ENCODE measurements at places on chromosomes 3 and 15. TPM values are rescaled to one million over a fixed set of nuclear protein-coding genes. Genes with fewer than 3 reads are reported as not detected.

The CLDN16 gene
- not detected for total RNA-seq

The FURIN gene
- 124 TPM for total RNA-seq

The POPDC2 gene
- total RNA-seq = 2.2 TPM

DNA sequence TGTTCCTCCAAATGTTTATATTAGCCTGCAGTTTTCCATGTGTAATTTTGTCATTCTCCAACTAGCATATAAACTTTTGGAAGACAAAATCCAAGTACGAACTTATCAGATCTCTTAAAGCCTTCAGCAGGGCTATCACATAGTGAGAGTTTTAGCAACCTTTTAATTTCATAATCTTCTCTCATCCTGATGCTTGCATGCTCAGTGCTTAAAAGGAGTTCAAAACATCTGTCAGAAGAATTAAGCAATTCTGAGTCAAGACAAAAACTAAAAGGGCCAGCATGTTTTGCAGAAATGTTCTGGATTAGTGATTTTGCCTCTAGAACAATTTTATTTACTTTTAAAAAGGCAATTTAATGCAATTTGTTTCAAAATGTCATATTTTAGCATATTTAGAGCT, 73.4 kb upstream of the SLC2A2 start:
- no peaks in the 10 kb centered on the region for H3K27me3 ChIP-seq
- no peaks in the 10 kb centered on the region for H3K4me1 ChIP-seq
- H3K27ac ChIP-seq = no peak overlapping the region
- no peak overlapping the region for H3K4me3 ChIP-seq
- peaks cover 29% of the 10 kb centered on the region for H3K36me3 ChIP-seq

DNA sequence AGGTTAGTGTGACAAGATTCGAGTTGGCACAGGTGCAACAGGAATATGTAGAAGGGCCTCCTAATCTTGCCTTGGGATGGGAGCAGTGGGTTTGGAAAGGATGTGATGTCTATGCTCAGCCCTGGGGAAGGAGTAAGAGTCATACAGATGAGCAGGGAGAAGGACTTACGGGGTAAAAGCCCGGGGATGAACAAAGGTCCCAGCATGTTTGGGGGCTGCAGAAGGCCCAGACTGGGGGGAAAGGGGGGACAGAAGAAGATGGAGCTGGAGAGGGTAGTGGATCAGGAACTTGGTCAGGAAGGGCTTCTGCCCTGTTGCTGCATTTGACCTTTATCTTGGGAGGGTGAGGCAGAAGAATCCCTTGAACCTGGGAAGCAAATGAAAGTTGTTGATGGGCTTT, 240.1 kb upstream of the ST8SIA2 start:
- H3K4me3 ChIP-seq = no peak overlapping the region
- no peaks in the 10 kb centered on the region for H3K27me3 ChIP-seq
- no peak for DNase-seq

- DNase-seq = no peak
- no peaks in the 10 kb centered on the region for H3K4me1 ChIP-seq
- no peaks in the 10 kb centered on the region for H3K36me3 ChIP-seq
- H3K4me3 ChIP-seq = no peak overlapping the region
Observed at GRCh38 chr3:125651244-125651643, 55.9 kb upstream of the OSBPL11 start.

GRCh38 chr3:169661361-169662131, 2.0 kb downstream of the MECOM start:
- no peak overlapping the region for H3K27ac ChIP-seq
- H3K27me3 ChIP-seq = peaks cover 74% of the 10 kb centered on the region
- peak overlapping the region; percentile 64 for H3K4me3 ChIP-seq
- H3K36me3 ChIP-seq = no peaks in the 10 kb centered on the region

DNA sequence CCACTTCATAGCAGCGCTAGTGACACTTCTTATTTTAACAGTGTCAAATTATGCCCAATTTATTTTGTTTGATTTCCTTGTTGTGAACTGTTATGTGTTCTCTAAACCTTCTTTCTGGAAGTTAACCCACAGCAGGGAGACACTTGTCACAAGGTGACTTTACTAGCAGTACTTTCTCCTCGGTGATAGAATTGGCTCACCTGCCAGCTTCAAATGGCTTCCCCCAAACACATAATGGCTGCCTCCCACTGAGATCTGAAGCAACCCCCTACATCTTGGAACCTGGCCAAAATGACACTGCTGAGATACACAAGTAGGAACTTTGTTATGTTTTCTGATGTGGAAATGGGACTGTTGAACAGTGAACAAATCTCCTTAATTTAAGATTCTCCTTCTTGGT, 238.8 kb upstream of the DPH6 start:
- no peak for DNase-seq
- no peak overlapping the region for H3K27ac ChIP-seq
- H3K27me3 ChIP-seq = no peaks in the 10 kb centered on the region
- H3K4me1 ChIP-seq = no peaks in the 10 kb centered on the region
- no peak overlapping the region for H3K4me3 ChIP-seq

DNA sequence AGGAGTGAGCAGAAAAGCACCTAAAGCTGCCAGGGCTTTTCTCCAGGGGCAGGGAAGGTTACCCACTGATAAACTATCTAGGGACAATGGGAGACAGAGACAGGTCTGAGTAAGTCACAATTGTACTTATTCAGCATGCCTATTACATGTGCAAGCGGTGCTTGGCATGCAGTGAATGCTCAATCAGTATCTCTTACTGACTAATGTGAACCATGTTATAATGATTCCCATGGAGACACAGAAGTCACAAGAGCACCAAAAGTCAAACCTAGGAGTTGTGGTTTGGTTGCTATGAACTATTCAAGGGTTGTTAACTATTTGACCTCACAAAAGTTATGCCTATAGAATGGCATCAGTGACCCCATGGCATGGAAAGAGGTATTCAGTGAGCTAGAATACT, 50.0 kb upstream of the RASGRP1 start:
- H3K27me3 ChIP-seq = no peaks in the 10 kb centered on the region
- no peak overlapping the region for H3K27ac ChIP-seq
- H3K4me1 ChIP-seq = peaks cover 39% of the 10 kb centered on the region
- no peak for DNase-seq

- no peak for DNase-seq
- H3K36me3 ChIP-seq = no peaks in the 10 kb centered on the region
- no peak overlapping the region for H3K27ac ChIP-seq
- H3K4me3 ChIP-seq = no peak overlapping the region
Observed at GRCh38 chr15:80420658-80421057, 16.5 kb downstream of the ARNT2 start.

GRCh38 chr15:80231371-80231770, 20.6 kb downstream of the CTXND1 start:
- H3K4me3 ChIP-seq = no peak overlapping the region
- no peaks in the 10 kb centered on the region for H3K4me1 ChIP-seq
- peaks cover under 1% of the 10 kb centered on the region for H3K27me3 ChIP-seq
- no peak for DNase-seq

GRCh38 chr15:38030609-38031008, 96.2 kb downstream of the TMCO5A start:
- no peaks in the 10 kb centered on the region for H3K36me3 ChIP-seq
- no peaks in the 10 kb centered on the region for H3K27me3 ChIP-seq
- no peaks in the 10 kb centered on the region for H3K4me1 ChIP-seq

DNA sequence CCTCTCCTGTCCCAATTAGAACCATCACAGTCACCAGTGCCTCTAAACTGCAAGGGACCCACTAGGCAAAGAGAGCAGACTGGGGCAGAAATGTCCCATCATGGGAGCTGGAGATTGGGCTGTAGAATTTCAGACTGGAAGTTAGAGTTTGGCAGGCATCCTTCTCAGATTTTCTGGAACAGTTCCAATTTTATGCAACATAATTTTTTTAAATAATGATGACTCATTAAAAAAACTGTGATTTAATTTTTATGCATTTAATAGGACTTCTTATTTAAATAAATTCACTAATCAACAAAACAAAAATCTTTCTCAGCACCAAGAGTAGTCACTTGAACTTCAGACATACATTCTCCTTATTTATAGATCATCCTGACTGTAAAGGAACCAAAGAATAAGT, 84.6 kb upstream of the SLC7A14 start:
- H3K27ac ChIP-seq = no peak overlapping the region
- no peak overlapping the region for H3K4me3 ChIP-seq
- no peaks in the 10 kb centered on the region for H3K36me3 ChIP-seq
- no peaks in the 10 kb centered on the region for H3K27me3 ChIP-seq
- no peak for DNase-seq

- H3K4me1 ChIP-seq = peaks cover 71% of the 10 kb centered on the region
- no peaks in the 10 kb centered on the region for H3K27me3 ChIP-seq
- H3K27ac ChIP-seq = no peak overlapping the region
- DNase-seq = no peak
Observed at GRCh38 chr3:15319575-15319974, 12.8 kb downstream of the SH3BP5 start.
